ENCODE measurements at places on chromosomes 12 and 14. TPM values are rescaled to one million over a fixed set of nuclear protein-coding genes. Genes with fewer than 3 reads are reported as not detected.
A peak's percentile ranks its signal among the peaks of the same experiment; 100 is the strongest.

Gene DYNC1H1
- total RNA-seq: 171 TPM

DNA sequence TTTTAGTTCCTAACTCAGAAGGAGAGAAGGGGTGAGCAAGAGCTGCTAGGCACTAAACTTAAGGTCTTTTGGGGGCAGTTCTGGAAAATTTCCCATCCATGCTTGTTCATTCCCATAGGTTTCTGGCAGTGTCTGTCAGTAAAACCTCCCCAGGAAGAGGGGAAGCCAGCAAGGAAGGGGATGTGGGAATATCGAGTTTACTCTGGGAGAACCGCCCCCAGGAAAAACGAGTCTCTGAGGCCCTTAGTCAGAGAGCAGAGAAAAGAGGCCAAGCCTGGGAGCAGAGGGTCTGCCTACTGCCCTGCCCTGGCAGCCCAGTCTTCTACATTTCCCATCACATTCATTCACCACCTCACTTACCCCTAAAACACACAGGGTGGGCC, 55.9 kb downstream of the TMCC3 start:
- peak; percentile 19 for DNase-seq

Gene TAS2R7
- total RNA-seq: not detected

- peak; percentile 74 for DNase-seq
These were observed 5.3 kb upstream of the UBC start for GRCh38 chr12:124919521-124920352.

- no peak for DNase-seq
These were observed 293.6 kb downstream of the AKAP6 start for GRCh38 chr14:32622742-32623141.

GRCh38 chr12:124685689-124686369, 118.4 kb upstream of the NCOR2 start:
- DNase-seq: peak; percentile 90

Gene TAS2R13
- total RNA-seq: 0.48 TPM

Gene SRRM4
- total RNA-seq: not detected

GRCh38 chr14:54653712-54654469, 87.0 kb downstream of the SAMD4A start:
- peak; percentile 93 for DNase-seq

Gene TOMM20L
- total RNA-seq: not detected

GRCh38 chr12:6235906-6236640, 35.9 kb downstream of the CD9 start:
- no peak for DNase-seq

Gene LRRC10
- total RNA-seq: not detected

Gene FAM181A
- not detected for total RNA-seq

GRCh38 chr14:104895207-104895785, 29.4 kb upstream of the PLD4 start:
- DNase-seq: no peak

DNA sequence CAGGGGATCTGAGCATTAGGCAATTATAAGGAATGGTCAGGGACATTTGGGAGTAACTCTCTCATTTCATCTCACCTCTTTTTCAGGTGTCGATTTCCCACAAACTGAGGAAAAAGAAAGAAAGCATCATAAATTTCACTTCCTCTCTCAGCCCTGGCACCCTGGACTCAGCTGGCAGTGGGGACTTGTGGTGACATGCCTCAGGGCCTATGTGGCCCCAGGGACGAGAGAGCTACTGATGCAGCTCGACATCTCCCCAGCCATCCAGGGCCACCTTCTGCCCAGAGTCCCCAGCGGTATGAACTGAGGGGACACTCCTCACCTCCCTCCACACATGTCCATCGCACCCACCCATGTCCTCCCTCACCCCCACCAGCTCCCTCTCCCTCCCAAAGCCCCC, 11.7 kb downstream of the TNFRSF1A start:
- DNase-seq: no peak

Gene CCDC198
- total RNA-seq: not detected

DNA sequence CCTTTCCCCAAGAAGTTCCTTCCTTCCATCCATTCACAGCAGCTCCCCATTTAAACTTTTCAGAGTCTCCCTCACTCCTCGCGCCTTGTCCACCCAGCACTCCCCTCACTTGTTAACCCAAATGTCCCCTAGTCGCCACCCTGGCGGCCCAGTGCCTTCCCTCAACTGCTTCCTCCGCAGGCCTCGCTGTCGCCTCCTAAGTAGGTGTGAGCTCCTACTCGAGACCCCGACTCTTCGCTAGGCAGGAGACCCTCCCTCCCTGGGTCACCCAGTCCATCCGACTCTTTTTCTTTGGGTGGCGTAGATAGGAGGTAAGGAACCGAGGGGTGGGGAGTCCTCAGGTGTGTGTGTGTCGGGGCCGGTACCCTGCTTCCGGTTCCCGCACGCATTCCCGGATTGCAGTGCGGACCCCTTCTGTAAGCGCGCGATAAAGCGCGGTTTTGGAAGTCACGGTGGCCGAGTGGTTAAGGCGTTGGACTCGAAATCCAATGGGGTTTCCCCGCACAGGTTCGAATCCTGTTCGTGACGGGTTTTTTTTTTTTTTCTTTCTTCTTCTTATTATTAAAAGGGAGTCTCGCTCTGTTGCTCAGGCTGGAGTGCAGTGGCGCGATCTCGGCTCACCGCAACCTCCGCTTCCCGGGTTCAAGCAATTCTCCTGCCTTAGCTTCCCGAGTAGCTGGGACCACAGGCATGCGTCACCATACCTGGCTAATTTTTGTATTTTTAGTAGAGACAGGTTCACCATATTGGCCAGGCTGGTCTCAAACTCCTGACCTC, 823 bp upstream of the SMARCC2 start:
- peak; percentile 70 for DNase-seq

DNA sequence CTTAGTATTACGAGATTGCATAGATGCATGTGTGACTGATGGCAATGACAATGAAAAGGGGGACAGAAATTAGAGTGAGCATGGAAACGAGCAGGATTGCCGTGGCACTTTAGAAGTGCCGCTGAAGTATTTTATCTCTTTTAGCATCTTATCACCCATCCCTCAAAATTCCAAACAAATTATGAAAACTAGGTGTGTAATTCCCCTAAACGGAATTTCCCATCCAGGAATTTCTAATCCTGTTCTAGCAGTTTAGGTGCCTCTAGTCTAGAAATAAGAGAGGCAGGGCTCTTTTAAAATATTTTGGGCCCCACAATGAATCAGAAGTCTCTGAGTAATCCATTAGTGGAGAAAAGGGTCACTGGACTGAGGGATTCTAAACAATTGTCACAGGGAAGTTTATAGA, 947 bp downstream of the TMEM52B start:
- DNase-seq: no peak

GRCh38 chr12:102946042-102946441, 11.4 kb upstream of the ASCL1 start:
- no peak for DNase-seq

DNA sequence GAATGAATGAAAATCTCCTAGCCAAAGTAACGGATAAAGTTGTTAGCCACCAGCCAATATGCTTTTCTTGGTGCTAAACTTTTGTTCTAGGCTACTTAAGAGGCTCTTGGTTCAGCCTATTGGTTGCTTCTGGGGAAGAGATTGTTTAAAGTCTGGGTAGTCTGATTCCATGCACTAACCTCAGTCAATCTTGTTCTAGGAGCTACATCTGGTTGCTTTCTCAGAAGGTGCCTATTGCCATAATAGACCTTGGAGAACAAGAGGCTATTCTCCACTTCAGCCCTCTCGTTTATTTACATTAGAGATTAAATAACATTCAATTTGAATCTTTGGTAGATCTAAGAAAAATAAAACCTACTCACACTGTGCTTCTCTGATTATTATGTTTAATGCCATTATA, 40.8 kb upstream of the OTOGL start:
- DNase-seq: no peak

DNA sequence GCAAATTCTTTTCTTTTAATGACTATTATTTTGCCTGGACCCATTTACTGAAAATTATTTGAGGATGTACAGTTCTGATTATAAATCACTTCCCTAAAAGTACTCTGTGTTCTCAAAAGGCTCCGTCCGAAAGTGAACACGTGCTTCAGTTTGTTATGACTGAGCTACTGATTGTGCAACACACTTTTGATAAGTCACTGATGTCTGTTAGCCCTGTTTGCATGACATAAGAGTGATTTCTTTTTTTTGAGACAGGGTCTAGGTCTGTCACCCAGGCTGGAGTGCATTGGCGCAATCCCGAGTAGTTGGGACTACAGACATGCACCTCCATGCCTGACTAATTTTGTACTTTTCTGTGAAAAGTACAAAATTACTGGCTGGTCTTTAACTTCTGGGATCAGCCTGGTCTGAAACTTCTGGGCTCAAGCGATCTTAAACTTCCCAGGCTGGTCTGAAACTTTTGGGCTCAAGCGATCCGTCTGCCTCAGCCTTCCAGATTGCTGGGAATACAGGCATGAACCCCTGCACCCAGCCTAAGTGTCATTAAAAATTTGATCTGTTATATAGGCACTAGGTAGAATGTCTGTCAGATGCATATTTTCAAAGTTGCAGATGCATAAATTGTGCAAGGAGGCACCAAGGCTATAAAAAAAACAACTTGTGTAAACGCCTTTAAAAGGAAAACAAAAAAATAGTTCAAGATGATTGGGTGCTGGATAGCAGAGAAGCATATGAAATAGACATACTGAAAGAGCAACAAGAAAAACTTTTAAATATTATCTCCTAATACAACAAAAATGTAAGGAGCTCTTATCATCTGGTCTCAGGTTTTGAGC, 111.5 kb downstream of the SRGAP1 start:
- DNase-seq: peak; percentile 16

Gene GLT1D1
- not detected for total RNA-seq

DNA sequence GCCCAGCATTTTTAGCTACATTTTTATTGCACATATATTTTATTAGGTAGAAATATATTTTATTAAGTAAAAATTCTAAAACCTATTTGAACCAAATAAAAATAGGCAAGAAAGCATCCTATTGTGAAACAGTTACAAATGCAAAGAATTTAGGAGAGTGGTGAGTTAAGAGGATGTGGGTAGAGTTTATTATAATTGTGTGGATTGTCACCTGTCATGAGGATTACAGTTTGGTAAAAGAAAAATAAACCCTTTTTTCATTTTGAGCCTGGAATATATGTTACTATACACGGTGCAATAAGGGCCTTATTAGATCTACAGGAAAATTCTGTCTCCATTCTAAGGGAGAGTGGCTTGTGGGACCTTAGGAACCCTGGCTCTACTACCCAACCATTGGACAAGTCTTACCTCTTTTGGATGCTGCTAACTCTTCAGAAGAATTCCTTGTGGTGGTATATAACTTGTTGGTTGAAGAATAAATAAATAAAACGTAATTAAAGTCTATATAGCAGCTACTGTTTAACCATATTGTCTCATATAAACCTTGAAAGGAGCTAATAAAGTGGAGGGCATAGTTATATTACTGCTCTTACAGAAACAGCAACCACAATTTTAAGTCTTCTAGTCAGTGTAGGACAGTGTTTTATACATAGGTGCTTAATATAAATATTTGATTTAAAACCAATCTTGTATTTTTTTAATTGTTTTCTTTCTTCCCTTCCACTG, 67.8 kb downstream of the FGD4 start:
- no peak for DNase-seq

Gene RAPGEF3
- 0.48 TPM for total RNA-seq

All from RPMI7951 (cell line).